ENCODE measurements at places on chromosomes 2 and 18.

DNA sequence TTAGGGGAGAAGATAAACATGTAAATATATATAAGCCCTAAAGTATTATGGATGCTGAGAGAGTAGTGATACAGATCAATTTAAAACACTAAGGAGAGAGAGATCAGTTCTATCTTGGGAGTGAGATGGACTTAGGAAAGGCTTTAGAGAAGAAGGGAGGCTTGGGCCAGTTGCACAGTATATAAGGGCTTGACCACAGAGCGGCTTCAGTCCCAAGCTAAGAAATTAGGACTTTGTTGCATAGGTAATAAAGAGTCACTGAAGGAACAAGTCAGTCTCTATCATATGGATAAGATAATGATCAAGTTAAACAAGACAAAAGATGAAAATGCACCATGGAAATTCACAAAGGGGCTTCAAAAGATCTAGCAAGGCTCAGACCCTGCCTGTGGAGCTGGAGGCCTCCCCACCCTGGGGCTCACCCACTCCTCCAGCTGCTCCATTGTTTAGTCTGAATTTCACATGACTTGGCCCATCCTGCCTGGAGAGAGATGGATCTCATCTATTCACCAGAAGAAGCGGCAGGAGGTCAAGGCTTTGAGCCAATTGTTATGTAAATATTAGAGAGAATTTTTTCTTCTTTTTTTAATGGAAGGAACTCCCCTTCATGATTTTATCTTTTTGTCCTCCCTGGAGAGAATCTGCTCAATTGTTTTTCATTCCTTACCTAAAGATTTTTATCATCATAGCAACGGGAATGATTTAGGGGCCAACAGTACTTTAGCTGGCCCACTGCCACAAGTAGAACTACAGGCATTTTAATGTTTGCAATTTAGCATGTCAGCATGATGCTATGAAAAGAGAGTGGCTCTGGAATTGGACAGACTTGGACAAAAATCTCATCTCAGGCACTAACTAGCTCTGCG is 44.0 kb downstream of the GYPC start:
- no peak for DNase-seq

- no peak for DNase-seq
Observed at GRCh38 chr2:46569061-46569560, 89.7 kb downstream of the TMEM247 start.

DNA sequence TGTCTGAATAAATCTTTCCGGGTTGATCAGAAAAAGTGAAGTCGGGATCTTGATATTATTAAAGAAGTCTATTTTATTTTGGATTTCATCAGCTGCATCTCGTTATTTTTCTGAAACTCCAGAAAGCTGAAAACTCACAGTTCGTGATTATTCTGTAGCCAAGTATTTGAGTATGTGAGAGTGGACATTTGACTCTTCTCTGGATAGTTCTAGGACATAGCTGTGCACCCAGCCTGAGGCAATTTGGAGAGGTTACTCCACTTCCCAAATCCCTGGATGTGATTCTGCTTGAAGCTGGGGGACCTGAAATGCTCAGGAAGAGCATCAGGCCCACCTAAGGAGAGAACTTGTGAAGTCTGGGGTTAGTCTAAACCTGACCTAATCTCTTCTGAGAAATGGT is 117.6 kb upstream of the PID1 start:
- DNase-seq, result no peak

DNA sequence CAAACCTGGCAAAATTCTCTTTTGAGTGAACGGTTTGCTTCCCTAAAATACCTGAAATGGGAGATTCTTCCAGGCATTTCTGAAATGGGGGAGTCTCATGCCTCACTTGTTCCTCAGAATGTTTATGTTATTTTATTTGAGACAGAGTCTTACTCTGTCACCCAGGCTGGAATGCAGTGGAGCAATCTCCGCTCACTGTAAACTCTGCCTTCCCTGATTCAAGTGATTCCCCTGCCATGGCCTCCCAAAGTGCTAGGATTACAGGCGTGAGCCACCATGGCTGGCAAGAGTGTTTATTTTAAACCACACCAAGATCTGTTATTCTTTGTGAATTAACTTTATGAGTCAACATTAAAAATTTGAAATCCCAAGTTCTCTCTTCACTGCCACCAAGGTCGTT is 6.4 kb upstream of the FHL2 start:
- peak; percentile 62 for DNase-seq

DNA sequence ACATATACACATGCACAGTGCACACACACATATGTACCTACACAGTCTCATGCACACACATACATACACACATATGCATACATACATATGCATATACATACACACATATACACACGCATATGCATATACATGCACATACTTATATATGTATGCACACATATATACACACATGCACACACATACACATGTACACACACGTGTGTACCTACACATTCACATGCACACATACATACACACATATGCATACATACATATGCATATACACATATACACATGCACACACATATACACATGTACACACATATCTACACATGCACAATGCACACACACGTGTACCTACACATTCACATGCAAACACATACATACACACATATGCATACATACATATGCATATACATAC is 100.3 kb upstream of the TWIST2 start:
- no peak for DNase-seq

DNA sequence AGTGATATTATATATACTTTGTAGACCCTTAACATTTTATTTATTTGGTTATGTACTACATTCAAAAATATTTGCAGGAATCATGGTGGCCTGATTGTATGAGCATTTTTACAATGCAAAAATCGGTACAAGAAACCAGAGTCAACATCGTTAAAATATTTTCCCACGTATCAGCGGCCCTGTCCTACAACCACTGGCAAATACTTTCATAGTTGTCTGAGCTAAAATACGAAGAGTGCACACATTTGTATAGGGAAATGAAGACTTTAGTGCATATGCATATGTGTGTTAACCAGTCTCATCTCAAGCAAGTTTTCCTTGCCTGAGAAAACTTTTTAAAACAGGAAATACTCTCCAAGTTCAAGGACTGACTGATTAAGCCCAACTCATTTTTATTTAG is 35.9 kb downstream of the CCDC102B start:
- DNase-seq, result no peak

GRCh38 chr2:224248944-224249371 is 152.9 kb downstream of the FAM124B start:
- no peak for DNase-seq

- DNase-seq, result no peak
Observed at GRCh38 chr2:6878549-6878948, 972 bp downstream of the RSAD2 start.

- DNase-seq, result no peak
Observed at GRCh38 chr2:230472621-230473018, 56.6 kb downstream of the SP100 start.

DNA sequence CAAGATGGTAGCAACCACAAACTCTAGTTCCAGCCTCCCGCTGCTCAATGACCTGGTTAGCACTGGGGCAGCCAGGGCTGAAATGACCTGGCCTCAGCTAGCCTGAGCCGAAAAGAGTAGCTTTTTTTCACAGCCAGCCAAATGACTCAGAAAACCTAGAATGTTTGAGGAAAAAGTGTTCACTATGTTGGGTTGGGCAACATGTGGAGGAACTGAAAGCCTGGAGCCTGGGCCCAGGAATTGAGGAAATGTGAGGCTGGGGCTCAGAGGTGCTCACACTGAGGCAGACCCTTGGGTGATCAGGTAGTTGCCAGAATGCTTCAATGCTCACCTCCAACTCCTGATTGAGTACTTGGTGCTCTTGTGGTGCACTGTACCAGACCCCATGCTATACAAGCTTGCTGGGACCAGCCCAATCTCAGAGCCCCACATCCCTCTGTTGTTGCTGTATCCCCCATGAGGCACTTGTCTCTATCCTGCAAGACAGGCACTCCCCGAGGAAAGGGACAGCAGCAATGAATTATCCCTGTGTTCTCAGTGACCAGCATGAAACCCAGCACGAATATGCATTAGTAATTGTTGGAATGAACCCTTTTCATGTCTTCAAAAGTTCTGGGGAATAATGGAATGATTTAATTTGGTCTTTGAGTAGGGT is 116.2 kb downstream of the USP34 start:
- no peak for DNase-seq

DNA sequence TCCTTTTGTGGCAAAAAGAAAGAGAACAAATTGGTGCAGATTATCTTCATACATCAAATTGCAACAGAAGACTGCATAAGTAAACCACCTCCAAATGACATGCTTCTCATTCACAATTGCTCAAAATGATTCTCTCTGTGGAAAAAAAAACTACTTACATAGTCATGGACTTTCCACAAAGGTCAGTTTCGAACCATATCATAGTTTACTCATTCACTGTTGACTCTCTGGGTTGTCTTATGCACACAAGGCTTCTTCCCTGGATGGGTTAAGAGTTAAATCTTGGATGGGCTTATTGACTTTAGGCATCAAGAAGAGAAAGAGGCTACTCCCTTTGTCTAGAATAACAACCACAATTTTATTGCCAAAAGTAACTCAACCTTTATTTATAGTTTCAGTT is 91.3 kb upstream of the RAB27B start:
- no peak for DNase-seq

DNA sequence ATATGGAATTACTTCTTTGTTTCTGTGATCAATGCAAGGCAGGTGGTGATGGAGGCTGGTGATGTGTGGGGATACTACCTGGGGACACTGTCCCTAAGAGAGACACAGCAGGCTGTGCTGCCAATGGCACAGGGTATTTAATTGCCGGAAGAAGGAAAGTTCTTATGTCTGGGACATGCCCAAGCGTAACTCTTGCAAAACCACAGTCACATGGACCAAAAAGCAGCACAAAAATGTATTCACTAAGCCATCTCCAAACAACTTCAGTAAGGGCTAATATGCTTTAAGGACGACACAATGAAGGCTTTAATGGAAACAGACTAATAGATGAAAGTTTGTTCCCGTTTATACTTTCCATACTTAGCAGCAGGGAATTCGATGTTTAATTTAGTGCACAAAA is 49.7 kb upstream of the AP1S3 start:
- no peak for DNase-seq

DNA sequence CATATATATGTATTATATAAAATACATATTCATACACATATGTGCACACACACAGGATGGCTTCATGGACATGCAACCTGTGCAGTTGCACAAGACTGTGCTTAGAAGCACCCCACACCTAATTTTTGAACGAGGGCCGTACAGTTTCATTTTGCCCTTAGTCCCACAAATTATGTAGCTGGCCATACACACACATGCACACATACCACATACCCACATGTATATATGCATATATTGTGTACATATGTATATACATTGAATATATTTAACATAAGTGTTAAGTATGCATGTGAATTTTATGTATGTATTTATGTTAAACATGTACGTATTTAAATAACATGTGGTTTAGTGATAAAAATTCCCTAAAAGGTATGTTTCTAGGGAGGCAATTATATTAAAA is 18.3 kb downstream of the GPATCH11 start:
- DNase-seq, result no peak

GRCh38 chr18:8870528-8870927 is 165.2 kb downstream of the MTCL1 start:
- no peak for DNase-seq

DNA sequence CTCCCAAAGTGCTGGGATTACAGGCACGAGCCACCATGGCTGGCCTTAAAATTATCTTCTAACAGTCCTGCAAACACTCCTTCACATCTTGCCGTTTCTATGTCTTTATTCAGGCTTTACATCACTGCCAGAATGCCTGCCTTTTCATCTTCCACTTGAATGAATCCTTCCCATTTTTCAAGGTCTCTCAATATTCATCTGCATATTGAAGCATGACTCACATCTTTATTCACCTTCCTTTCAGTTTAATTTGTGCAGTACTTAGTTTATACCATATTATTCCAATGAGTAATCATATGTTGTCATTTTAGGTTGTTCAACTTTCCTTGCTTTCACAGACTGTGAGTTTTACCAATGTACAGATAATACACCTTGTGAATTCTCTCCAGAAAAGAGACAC is 510.1 kb upstream of the PIK3C3 start:
- DNase-seq, result no peak

GRCh38 chr2:101854877-101855276 is 136.9 kb upstream of the IL1R2 start:
- no peak for DNase-seq

DNA sequence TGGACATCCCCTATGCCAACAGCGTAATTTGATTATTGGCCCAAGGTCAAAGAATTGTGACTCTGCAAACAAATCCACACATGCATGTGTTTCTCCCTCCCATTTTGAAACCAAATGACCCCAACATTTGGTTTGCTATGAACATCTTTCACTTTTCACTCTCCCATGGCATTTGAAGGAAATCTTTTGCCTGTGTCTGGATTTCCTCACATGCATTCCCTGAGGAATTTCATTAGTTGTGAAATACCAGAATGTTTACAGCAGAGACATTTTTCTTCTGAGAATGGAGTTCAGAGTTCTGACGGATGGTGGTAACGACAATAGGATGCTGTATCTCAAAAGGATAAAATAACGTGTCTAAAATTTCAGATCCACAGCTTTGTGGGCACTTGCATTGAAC is 60.3 kb upstream of the LMAN1 start:
- DNase-seq, result no peak

DNA sequence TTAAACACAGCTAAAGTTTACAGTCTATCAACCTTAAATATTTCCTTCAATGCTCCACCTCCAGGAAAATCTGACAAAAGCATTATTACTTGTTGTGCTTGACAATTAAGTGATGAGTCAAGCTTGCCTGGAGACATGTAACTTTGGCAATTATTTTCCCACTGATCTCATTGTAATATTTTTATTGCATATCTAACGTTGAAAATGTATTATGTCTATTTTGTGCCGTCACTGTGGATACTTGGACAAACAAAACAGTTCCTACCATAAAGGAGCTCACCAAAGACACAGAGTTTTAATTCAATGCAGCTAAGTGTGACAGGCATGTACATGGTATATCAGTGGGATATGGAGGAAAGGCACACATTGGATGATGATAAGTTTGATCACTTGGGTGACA is 24.7 kb downstream of the RNF103 start:
- no peak for DNase-seq

- no peak for DNase-seq
Observed at GRCh38 chr2:216960671-216961268, 100.9 kb upstream of the TNP1 start.

GRCh38 chr18:26628017-26628416 is 79.7 kb upstream of the KCTD1 start:
- no peak for DNase-seq

- no peak for DNase-seq
Observed at GRCh38 chr18:44411262-44411905, 269.3 kb upstream of the SETBP1 start.
